ENCODE measurements at places on chromosomes 5 and 9.

DNA sequence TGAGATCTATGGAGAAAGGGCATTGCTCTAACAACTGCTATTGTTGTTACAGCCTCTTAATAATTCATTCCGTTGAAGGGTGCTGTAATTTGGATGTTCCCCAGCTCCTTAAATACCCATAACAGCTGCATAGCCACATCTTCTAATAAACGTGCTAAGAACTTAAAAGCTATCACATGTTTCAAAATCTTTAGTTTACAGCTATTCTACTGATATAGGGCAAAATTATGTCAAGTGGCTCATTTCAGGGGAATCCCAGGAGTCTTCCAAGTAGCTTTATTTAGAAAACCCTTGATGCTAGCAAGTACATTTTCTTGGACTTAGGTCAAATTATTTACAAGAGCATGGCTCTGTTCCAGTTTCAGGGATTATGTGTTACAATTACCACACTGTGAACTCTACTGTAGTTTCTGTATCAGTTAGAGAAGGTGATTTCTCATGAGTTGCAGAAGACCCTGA, 990.4 kb upstream of the ACO1 start:
- no peak for DNase-seq

DNA sequence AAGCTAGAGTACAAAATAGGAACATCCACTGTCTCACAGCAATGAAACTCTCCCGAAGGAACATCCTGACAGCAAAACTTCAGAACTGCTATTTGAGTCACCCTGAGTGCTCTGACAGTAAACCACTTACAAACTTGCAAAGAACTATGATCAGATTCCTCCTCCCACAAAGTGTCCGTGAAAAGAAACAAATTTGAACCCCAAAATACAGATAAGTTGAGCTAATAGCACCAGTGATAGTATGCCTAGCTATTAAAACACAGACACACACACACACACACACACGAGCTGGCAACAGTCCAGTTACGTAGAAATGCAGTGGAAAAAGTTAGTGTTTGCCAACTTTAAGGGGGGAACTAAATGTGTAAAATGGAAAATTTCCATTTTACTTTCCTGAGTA, 3.1 kb upstream of the GLIS3 start:
- no peak for DNase-seq

GRCh38 chr9:3887221-3887653, 361.4 kb upstream of the RFX3 start:
- DNase-seq: no peak

DNA sequence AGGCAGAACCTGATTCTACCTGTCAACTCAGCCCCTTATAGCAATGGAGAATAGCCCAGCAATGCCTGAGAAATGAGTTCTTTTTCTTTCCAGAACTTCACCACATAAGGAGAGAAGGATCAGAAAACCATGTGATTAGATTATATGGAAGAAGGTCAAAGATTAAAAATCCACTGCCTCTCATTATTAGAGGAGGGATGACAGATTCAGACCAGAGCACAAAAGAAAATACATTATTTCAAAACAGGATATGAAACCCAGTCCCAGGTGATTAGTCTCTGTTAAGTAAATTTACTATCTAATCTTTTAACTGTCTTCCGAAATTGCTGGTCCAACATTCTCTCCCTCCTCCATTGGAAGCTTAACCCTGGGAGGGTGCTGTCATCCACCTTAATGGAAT, 322.4 kb downstream of the SLIT3 start:
- DNase-seq: no peak

DNA sequence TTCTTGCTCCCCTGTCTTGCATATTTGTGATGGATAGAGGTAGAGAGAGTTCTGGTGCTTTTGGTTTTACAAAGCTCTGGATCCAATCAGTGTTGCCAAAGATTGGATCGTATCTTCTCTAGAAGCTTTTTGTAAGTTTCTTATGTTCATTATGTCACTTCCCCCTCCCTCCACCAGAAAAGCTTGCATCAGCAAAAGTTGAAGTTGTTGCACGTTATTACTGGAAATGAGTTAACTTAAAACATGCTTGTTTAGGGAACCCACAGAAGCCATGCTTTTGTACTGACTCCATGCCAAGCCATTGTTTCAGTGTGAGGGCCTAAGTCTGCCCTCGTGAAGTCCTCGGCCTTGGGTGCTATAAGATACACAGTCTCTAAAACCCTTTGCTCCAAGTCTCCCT, 186.5 kb downstream of the ERCC6L2 start:
- DNase-seq: no peak

DNA sequence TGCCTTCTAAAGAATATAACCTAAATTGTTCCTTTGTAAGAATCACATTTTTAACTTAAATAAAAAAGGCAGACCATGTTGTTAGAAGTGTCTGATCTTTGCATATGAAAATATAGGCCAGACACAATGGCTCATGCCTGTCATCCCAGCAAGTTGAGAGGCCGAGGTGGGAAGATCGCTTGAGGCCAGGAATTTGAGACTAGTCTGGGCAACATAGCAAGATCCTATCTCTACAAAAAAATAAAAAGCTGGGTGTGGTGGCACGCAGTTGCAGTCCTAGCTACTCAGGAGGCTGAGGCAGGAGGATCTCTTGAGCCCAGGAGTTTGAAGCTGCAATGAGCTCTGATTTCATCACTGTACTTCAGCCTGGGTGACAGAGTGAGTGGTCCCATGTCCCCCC, 37.3 kb downstream of the TRIO start:
- DNase-seq: no peak

DNA sequence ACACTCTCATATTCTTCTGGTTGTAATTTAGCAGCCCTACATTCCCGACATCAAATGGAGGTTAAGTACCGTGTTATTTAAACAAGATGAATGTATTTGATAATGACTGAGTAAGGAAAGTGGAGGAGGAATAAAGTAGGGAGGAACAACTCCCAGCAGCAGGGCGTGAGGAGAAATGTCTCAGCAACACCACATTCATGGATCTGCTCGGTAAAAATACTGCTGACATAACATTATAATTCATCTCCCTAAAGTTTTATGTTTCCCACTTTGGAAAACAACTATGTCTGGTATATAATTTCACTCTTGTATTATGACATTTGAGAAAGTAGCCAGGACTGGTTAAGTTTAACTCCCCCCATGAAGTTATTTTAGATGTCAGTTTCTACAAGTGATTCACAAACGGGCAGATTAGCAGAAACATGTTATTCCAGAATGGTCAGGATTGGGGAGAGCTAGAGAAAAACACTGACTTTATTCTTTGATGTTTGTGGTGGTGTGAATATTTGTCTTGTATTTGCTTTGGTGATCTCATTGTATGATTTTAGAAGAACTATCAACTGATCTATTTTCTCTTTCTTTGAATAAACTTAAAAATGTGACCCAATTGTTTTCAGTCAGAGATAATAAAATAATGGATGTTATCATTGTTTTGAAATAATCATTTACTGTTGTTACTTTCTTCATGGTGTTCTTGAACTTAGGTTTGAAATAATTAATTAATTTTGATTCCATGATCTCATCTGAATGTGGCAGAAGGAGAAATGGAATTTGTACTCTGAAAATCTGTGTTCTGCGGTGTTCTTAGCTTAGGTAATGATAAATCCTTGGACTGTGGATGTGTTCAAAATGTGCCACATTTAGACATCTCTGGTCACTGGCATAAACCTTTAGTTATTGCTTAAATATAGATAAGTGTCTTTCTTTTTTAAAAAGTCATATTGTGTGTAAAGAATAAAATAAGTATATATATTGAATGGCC, 303.6 kb upstream of the ZNF608 start:
- no peak for DNase-seq

GRCh38 chr9:118527261-118527660, 823.1 kb downstream of the TLR4 start:
- no peak for DNase-seq

- DNase-seq: no peak
These were observed 16.6 kb downstream of the ATOX1 start for GRCh38 chr5:151741678-151742423.

DNA sequence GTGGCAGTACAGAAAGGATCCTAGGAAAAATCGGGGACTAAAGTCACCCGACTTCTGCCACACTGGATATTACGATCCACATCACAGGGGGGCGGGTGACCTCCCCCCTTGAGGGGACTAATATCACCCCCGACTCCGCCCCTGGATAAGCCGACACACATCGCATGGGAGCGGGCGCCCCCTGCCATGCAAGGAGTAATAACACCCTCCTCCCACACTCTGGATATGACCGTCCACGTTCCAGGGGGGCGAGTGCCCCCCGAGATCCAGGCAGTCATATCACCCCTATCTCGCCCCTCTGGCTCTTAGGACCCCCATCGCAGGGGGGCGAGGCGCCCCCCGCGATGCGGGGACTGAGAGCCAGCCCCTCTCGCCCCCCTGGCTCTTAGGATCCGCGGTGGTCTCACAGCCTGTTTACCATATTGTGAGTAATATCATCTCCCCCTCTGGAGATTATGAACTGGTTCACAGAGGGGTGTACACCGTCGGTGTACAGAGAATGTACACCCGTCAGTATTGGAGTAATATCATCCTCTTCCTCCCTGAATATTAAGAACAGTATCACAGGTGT, 423.0 kb downstream of the DIRAS2 start:
- DNase-seq: no peak

GRCh38 chr9:21286659-21287058, 18.5 kb downstream of the IFNA5 start:
- no peak for DNase-seq

GRCh38 chr5:94969174-94969573, 315.7 kb downstream of the MCTP1 start:
- no peak for DNase-seq

- no peak for DNase-seq
These were observed 157.0 kb upstream of the NTRK2 start for GRCh38 chr9:84512493-84512892.

DNA sequence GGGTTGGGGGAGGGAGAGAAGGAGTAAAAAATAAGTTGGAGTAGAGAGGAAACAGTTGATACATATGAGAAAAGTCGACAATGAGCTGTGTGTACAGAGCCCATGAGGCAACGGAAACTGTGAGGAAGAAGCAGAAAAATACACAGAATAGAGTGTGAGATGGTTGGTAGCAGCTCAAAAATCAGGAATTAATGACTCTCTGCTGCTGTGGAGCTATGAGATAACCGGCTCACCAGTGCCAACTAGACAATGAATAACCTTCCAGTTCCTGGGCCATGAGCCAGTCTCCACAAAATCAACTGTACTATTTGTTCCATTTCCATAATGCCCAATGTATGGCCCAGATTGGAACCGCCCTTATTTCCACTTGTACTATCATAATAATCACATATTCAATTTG, 53.1 kb upstream of the NREP start:
- DNase-seq: no peak

DNA sequence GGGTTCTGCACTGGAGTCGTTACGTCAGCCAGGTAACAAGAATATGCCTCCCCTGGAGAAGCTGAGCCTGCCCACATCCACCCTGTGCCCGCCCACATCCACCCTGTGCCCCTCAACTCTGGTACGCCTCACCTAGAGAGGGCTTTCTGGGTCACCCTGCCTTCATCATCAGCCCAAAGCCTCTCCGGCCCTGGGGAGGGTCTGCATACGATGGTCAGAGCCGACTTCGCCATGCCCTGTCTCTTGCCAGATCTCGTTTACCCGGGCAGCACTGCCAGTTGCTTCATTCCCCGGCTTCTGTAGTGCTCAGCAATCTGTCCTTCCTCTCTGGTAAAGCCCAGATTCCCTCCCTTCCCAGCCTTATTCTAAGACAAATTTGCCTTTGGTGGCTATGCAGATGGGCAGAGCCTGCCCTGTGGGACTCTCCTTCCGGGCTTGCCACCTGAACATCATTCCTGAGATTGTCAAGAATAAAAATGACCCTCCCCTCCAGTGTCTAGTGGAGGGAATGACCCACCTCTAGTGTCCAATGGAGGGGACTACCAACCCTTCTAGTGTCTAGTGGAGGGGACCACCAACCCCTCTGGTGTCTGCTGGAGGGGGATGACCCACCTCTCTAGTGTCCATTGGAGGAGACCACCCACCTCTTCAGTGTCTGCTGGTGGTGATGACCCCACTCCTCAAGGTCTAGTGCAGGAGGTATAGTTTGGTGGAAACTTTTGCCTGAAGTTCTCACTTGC, 3.4 kb downstream of the PLEKHG4B start:
- no peak for DNase-seq

- DNase-seq: no peak
These were observed 102.8 kb downstream of the TAF11L14 start for GRCh38 chr5:17737092-17737491.

DNA sequence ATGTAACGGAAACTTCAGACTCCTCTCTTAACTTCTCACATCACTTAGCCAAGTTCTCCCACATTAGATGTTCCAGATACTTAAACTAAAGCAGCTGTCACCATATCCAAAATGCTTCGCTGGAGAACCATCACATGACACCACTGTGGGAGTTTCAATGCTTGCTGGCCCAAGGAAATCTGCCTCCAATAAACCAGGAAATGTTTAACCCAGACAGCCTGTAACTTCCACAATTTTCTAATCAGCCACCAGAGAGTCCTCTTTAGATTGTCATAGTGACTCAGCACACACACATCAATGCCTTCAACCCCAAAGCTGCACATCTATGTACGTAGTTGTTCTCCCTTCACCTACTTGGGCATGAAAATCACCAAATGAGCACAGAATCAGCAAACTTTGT, 118.7 kb downstream of the LPAR1 start:
- DNase-seq: no peak

DNA sequence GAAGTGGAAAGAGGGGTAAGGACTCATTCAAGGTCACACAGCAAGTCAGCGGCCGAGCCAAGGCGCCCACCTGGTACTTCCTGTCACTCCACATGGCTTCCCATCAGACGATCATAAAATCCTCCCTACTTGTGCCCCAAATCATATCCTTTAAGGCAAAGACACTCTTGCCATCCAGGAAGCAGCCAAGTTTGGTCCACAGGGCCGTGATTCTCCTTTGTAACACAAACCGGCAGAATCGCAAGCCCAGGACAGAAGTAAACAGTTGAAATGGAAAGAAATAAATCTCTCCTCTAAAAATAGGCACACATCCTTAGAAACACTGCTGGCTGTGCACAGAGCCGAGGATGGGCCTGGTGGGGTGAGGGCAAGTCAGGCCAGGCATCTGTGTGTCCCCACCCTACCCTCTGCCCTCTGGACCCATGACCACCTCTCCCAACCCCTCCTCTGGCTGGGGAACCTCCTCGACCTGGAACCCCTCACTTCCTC, 30.5 kb downstream of the TMOD1 start:
- DNase-seq: no peak

DNA sequence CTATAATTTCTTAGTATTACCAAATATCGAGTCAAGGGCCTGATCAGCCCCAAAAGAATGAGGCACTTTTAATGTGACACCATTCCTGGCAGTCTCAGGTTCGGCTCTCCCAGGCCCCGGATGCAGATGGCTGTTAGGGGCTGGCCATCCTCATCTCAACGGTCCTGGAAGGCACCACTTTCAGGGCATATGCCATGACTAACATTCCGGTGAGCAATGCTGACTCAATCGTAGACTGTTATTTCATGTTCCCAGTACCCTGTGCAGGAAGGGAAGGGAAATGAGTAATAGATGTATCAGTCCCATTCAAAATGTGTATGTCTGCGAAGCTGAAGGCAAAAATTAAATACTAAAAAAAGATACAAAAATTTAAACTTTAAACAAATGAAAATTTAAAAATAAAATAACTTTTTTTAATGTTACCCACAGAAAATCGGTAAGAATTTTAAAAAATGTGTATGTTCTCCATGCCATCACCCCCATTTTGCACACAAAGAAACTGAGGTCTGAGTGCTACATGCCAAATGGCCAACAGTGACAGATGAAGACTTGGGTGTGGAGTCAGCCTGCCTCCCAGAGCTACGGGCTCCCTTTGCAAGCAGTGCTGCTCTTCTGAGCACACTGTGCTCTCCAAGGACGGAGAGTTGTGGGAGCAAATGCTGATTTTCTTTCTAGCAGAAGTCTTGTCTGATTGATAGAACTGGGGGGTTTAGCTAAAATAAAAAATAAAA, 79.0 kb downstream of the GLDC start:
- DNase-seq: no peak

GRCh38 chr9:136045595-136046553, 49.2 kb downstream of the NACC2 start:
- DNase-seq: no peak
